ENCODE measurements at places on chromosomes 5 and 9.
A peak's percentile ranks its signal among the peaks of the same experiment; 100 is the strongest.

GRCh38 chr9:72769546-72769945 is 183.3 kb downstream of the ALDH1A1 start:
- DNase-seq = no peak

DNA sequence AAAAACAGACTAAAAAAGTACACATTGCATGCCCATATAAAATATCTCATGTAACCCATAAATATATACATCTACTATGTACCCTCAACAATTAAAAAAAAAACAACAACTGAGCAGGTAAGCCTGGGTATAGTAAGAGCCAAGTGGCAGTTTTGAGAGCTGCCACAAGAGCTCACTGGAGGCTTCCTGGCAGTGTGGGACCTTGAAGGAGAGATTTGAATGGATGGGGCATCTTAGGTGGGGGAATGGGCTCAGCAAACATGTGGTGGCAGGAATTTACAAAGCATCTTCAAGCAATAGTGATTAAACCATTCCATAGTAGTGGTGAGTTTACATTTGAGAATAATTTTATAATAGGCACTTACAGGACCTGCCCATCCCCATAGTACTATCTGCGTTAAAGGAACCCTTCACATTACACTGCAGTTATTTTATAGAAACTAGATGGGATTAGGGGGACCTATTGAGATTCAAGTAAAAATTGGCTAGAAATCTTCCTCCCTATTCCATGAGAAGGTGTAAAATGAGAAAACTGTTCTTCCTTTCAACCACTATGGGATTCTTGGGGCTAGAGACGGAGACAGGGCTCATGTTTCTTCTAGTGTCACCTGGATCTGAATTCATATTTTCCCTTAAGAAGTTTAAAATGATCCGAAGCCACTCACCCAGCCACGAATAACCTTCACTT is 6.9 kb downstream of the MEGF10 start:
- DNase-seq = no peak

DNA sequence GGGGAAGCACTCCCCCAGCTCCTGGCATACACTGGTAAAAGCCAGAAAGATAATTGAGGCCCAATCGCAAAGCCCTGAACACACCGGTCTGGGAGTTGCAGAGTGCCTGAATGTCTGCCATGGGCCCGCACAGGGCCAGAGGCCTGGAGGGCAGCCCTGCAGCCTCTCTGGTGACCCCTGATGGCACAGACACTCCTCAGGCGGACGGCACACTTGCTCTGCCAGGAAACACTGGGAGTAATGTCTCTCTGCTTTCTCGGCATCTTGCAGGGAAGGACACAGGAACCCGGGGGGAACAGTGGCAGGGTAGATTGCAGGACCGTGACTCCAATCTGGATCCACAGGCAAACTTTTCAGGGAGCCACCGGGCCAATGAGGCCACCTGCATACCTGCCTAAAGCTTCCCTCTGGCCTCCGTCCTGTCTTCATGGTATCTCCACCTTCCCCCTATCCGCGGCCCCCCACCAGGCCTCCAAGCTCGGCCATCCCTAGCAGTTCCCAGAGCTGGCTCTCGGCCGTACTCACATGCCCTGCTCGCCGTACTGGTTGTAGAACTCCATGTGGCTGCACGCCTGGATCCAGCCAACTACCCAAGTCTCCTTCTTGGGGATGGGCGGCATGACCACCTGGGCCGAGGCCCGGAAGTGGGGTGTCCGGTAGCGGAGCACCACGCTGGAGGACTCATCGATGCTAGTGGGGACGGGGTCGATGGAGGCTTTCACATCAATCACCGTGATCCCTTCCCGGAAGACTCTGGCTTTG is 797 bp downstream of the FAM78A start:
- no peak for DNase-seq

- peak; percentile 27 for DNase-seq
These were observed 112.5 kb downstream of the FAM174A start for GRCh38 chr5:100647461-100648230.

DNA sequence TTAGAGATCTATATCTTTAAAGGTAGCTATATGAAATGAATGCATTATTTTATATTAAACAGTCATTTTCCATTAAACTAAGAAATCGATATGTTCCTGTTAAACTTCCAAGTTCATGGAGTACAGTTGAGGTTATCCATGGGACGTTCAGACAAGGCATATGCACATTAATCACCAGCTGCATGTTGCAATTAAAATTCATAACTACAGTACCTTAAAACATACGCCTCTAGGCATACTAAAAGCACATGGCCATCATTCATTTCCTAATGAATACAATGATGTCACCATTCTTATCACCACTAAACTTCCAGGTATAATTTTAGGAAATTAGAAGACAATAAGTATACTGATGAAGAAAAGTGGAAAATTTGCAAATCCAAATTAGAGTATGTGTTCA is 174.3 kb downstream of the CDH12 start:
- no peak for DNase-seq

DNA sequence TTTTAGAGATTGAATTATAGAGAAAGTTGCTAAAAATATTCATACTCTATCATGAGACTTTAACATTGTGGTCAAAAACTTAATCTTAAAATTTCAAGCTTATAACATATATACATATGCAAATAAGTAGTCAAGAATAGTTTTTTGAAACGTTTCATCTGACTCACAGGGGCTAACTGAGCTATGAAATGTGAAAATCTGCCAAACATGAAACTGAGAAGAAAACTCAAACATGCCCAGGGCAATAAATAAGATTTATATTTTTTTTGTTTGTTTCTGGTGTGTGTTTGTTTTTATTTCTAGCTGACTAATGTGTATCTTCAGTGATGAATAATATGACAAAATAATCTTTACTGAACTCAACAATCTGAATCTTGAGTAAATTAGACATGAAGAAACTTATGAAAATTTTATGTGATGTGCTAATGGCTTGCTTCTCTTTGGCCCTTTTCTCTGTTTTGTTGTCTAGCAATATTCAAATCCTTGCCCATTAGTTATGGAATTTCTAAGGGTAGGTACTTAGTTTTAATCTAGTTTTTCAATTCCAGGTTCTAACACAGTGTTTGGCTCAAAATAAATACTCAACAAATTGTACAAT is 99.9 kb downstream of the FAM174A start:
- no peak for DNase-seq

DNA sequence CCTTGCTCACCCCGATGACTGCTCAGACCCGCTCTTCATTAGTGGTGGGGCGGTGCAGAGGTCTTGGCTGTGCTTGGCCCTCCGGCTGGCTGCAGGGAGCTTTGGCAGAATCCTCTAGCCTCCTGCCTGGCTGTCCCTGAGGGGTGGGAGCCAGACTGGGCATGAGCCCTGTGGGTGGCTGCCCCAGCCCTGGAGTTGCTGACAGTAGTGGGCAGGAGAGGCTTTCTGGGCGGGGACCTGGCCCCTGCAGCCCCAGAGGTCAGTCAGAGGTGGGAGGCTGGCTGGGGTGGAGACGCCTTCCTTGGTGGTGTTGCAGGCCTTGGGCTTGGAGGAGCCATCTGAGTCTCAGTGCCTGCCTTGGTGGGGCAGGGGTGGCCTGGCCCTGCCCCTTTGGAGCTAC is 146.0 kb downstream of the RXRA start:
- DNase-seq = no peak

DNA sequence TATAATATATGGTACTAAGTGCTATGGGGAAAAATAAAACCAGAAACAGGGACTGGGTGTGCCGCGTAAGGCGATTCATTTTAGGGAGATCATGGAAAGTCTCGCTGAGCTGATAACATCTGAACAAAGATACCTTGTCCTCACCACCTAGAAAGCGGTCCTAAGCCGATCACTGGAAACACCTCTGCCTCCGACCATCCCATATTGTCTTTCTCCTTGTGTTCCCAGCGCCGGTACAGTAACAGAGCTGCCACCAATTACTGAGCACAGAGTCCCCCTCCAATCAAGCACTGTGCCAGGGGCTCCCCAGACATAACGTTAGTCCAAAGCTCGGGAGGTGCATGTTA is 704 bp downstream of the CCDC112 start:
- DNase-seq = no peak

GRCh38 chr5:150313501-150313900 is 10.8 kb upstream of the ARSI start:
- no peak for DNase-seq

GRCh38 chr5:115894342-115894741 is 52.6 kb downstream of the AP3S1 start:
- DNase-seq = no peak

DNA sequence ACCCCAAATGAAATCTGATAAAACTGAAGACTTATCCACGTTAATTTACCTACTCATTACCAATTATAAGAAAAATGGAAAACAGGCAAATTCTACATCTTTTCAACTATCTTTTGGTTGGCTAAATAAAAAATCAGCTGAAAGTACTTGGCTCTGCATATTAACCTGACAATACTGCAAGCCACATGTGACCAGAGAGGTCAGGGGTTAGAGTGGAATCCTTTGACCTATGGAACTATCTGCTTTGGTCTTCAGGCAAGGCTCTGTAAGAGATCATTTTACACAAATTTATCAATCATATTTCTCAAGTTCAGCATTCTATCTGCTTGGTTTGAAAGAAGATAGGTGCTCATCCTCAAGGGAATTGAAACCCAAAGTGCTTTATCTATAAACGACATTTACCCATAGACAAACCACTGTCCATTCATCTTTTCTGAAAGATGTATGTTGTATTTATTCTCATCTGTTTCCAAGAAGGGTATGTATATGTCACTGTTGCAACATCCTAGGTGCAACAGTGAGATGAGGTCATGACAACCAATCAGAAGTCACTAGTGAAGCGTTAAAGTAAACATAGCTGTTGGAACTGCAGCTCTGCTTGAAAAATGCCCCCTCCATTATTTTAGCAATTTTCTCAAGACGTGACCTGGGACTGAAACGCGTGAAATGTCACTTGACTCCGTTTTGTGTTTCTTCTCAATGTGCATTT is 144.9 kb upstream of the POU5F2 start:
- DNase-seq = no peak

DNA sequence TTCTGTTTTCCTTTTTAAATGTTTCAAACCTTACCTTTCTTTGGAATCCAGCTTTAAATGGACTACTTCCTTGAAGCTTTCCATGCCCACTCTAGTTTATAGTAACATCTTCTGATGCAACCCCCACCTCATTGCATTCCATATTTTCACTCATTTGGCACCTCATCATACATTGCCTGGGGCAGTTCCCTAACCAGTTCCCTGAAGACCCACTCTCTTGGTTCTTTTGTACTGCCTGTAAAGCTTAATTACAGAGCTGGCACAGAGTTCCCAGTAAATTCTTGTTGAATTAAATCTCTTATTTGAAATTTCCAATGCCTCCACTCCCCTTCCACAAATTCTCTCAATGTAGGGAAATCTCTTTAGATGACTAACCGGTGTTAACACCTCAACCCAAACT is 257.2 kb downstream of the ARRDC3 start:
- DNase-seq = no peak

- DNase-seq = no peak
These were observed 21.7 kb downstream of the TCF7 start for GRCh38 chr5:134136221-134136631.

DNA sequence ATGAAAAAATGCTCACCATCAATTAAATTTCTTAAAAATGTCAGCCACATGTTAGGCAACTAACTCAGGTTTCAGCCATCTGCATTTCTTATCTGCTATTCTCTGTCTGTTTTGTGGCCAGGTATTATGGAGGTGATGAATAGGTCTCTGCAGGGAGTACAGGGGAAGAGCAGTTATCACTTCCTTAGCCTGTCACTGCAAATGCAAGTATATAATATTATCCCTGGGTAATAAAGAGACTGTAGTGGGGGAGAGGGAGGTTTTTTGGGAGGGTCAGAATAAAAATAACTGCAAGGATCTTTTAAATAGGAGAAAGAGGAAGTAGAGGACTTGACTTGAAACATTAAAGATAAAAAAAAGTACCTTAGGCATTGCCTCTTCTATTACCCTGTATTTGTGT is 49.6 kb upstream of the PTGER4 start:
- DNase-seq = no peak

GRCh38 chr9:120655005-120655622 is 59.2 kb downstream of the MEGF9 start:
- no peak for DNase-seq

DNA sequence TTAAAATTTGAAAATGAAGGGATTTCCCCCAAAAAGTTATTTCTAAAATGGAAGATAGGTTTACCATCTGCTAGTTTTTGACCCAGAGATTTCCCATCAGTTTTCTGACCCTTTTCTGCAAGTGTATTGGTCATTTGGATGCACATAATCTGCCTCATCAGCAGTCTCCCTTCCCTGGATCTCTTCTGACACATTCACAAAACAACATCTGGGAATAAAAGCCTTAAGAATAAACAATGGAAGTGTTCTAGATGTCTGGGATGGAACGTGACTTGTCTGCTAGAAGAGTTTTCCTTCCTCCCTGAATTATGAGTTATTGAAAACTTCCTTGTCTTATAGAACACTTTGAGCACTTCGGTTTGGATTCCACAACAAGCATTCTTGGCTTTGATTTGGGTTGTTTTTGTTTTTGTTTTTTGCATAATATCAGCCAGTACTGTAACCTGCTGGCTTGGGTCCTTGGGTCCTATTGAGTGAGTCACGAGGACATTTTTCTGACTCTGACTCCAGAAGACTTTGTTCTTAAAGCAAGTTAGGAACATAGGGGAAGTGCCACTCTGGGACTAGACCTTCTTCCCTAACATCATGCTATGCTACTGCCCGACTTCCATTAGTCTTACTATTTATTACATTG is 18.2 kb upstream of the ESM1 start:
- DNase-seq = no peak

DNA sequence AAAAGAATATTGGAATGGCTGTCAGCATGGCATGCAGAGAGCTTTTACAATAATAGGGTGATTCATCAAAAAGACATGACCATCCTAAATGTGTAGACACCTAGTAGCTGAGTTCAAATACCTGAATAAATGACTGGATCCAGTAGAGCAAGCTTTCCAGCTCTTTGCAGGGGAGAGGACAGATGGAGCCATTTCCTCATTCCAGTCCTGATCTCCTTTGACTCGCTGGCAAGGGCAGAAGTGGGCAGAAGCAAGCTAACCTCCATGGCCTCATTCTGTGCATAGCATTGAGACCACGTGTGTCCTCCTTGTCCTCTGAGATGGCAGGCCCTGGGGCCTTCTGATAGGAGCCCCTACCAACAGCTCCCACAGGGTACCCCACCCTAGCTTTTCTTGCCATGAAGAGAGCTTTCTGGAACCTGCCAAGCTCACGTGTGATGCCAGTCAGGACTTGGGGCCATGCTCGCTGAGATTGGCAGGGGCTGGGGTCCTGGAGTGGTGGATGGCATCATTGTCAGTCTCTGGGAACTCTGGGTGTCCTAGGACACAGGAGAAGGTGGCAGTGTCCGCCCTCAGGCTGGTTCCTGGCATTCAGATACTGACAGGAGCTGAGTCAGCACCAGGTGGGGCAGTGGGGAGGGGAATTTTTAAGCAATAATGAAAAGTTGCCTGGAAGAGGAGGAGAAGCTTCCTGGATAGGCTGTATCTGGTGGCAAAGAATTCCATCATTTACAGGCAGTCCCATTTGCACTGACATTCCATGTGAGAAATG is 33.6 kb downstream of the WWC1 start:
- no peak for DNase-seq

- DNase-seq = peak; percentile 93
These were observed 86.7 kb upstream of the NFIB start for GRCh38 chr9:14400658-14400995.

- no peak for DNase-seq
These were observed 6.0 kb upstream of the CDKN2AIPNL start for GRCh38 chr5:134417707-134418106.

GRCh38 chr5:9348401-9348996 is 197.4 kb downstream of the SEMA5A start:
- no peak for DNase-seq

GRCh38 chr9:994005-994404 is 17.6 kb downstream of the DMRT3 start:
- DNase-seq = peak; percentile 28

GRCh38 chr9:101727612-101728524 is 10.6 kb downstream of the GRIN3A start:
- peak; percentile 50 for DNase-seq

- DNase-seq = peak; percentile 67
These were observed 79.7 kb upstream of the FCN2 start for GRCh38 chr9:134800791-134801339.
